ENCODE measurements at places on chromosomes 16 and 17. TPM values are rescaled to one million over a fixed set of nuclear protein-coding genes. Genes with fewer than 3 reads are reported as not detected.

Gene IKZF3
- 0.99 TPM for total RNA-seq

DNA sequence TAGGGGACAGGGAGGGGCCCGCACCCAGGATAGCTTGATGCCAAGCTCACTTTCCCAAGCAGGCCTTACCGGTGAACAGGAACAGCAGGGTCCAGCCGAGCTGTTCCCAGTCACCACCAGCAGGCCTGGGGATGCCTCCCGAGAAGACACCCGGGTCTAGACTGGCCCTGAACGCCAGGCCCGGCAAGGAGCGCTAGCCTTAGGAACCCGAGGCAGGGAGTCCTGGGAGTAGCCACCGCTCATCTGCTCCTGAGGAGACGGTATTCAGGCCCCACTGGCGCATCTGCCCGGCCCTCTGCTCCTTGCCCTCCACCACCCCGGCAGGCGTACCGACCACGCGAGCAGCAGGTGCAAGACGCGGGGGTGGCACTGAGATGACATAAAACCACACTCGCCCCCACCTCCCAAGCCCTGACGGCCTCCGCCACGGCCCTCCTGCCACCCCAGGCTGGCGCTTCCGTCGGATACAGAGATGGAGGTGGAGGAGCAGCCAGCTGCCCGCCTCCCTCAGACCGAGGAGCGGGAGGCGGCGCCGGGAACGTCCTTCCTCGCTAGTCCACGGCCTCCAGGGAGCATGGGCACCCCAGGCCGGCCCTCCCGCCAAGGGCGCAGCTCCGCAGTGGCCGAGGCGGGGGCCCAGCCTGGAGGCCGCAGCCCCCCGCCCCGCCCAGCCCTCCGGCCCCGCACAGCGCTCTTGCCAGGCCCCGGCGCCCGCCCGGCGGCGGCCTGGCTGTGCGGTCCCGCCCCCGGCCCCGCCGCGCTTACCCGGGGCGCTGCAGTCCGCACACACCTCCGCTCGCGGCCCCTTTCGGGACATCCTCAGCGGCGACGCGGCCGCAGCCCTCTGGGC, 661 bp downstream of the GIT1 start:
- no peak for DNase-seq

DNA sequence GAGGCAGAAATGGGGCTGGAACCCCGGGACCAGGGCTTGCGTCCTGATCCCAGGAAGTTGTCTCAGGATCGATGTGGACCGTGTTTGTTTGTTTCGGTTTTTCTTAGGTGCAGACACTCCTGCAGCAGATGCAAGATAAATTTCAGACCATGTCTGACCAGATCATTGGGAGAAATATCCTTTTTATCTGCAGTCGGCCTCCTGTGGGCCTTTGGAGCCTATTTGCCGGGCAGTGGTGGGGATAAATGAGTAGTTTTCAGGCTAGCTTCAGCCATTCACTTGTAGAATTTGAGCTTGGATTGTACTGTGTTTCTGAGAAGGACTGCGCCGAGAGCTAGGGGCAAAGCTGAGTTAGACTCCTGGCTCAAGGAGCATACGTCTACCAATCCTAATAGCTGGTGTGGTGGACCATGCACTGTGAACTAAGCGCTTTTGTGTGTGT, 816 bp downstream of the HSBP1 start:
- no peak for DNase-seq

GRCh38 chr17:13592427-13592826, 9.3 kb downstream of the HS3ST3A1 start:
- no peak for DNase-seq

DNA sequence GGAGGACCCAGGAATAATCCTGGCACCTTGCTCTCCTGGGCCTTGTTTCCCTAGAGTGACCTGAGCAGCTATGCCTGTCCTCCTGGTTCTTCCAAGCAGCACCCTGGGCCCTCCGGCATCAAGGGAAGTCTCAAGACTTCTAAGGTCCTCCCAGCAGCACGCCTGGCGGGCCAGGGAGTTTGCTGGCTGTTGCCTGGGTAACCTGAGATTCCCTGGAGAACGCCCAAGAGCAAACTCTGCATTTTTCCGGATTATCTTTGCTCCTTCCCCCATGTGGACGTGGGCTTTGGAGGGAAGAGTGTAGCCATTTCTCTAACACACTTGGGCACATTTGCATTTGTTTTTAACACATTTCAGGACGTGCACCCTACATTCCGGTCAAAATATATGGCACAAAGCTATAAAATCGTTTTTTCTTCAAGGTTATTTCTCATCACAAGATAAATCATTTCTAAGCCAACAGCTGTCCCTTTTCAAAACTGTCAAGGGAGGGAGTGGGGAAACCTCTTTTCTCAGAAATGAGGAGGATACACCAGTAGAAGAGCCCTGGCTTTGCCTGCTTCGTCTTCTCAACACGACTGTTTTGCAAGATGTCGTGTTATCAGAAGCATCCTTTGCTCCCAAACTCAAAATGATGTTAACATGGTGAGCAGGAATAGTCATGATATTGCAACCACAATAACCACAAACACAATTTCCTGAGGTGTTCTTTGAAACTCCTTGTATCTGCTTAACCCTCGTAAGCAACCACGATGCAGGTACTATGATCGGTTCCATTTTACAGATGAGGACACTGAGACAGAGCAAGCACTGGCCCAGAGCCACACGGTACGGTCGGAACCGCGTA, 116.5 kb downstream of the ADCY9 start:
- no peak for DNase-seq

GRCh38 chr16:73306901-73307413, 259.0 kb upstream of the ZFHX3 start:
- no peak for DNase-seq
